ENCODE measurements at places on chromosomes 6 and 20.

DNA sequence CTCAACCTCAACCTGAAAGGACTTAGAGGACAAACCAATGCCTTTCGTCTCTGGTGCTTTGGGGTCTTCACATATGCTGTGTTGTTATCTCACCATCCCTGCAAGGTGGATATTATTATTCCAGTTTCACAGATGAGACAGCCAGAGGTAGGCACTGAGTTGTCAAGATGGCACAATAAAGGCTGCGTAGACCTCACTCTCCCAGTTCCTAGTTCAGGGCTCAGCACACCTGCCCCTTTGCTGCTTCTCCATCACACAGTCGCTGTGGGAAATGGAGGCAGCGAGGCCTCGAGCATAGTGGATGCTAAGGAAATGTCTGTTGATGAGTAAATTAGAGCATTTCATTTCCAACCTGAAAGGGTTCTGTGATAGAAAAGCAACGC is 22.0 kb downstream of the FOXP4 start:
- no peak for DNase-seq

DNA sequence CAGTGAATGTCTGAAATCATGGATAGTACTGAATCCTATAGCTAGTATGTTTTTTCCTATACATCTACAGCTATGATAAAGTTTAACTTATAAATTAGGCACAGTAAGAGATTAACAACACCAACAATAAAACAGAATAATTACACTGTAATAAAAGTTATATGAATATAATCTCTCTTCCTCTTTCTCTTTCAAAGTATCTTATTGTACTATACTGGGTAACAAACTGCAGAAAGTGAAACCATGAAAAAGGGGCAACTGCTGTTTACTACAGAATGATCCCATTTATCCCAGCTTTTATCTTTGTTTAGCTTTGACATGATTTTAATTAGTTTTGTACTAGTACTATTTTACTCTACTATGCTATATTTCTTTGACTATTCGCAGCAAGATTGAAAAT is 25.8 kb downstream of the ESF1 start:
- no peak for DNase-seq

DNA sequence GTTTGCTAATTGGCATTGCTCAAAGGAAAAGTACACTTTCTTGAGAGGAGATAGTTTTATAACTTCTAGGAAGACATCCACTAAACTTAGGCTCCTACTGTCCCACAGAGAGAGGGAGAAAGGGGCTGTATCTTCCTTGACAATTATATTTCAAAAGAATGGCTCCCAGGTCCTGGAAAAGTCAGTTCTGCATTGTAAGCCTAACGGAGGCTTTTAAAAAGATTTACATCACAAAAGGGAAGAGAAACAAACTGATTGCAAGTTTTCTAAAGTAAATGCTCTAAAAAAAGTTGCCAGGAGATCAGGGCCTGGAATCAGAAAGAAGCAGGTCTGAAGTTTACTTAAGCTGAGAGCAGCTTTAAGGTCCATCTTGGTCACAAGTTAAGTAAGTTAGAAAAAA is 839.5 kb downstream of the FRK start:
- DNase-seq = no peak

GRCh38 chr6:133410638-133411435 is 169.7 kb downstream of the EYA4 start:
- no peak for DNase-seq

GRCh38 chr6:92196325-92196724 is 1223.0 kb downstream of the EPHA7 start:
- no peak for DNase-seq

GRCh38 chr6:41687501-41688175 is 47.8 kb downstream of the TFEB start:
- DNase-seq = no peak

DNA sequence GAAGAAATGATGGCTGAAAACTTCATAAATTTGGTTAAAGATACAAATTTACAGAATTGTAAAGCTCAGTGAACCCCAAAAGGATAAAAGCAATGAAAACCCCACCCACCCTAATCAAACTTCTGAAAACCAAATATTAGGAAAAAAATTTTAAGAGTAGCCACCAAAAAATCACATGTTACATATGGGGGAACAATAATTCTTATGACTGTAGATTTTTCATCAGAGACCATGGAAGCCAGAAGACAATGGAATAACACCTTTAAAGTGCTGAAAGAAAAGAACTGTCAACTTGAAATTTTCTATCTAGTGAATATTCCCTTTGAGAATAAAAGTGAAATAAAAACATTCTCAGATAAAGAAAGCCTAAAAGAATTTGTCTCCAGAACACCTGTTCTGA is 24.4 kb downstream of the PROCR start:
- no peak for DNase-seq

DNA sequence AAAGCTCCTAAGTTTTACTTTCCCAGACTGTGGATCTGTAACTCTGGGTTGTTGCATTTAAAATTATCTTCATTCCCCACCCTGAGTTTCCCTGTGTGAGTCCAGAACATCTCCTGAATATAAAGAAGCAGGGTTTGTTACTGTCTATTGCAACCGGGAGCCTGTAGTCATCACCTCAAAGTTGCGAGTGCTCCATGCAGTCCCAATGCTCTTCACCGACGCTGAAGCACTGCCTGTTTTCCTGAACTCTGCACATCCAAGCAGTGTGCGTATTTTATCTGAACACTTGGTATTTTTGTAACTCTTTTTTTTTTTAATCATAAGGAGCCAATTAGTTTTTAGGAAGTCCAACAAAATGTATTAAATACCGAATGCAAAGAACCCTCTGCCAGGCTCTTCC is 907 bp upstream of the HLA-B start:
- no peak for DNase-seq

- DNase-seq = no peak
Measured at GRCh38 chr20:55544638-55545037, 460.7 kb downstream of the CBLN4 start.
